Chondrocyte (in vitro differentiated cells): ENCODE measurements at places on chromosomes 2 and 18.

GRCh38 chr2:171432969-171433762 lies 624 bp downstream of the METTL8 start:
- no peak for DNase-seq

DNA sequence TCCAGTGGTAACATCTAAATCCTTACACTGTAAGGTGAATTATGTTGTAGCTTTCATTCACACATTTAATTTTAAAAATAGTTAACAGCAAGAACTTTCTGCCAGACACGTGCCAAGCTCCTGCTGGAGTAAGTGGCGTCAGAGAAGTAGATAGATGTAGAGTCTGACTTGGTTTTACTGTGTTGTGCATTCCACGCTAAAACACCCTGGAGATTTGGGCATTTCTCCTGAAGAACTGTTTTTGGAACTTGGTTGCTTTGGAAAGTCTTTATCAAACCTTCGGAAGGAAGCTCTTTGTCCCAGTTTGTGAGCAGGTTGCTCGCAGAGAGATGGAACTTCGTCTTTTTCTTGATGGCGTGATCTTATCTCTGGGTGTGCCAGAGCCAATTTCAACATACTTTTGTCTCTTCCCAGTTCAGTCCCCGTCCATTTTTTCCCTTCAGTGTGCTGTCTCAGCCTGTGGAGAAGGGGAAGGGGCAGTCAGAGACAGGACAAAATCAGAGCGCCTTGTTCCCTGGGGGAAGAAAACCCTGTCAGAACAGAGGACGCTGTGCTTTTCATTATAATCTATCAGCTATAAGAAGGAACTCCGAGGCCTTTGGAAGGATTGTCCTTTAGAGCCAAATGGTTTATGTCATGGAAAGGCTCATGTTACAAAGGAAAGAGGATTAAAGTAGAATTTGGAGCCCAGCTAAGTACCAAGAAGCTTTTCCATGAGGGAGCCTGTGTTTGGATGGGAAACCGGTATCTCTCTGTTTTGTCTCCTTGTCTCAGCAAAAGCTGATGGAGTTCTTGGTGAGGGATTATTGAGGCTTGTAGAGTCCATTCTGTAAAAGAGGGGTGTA lies 18.9 kb downstream of the GRHL1 start:
- DNase-seq, result no peak

DNA sequence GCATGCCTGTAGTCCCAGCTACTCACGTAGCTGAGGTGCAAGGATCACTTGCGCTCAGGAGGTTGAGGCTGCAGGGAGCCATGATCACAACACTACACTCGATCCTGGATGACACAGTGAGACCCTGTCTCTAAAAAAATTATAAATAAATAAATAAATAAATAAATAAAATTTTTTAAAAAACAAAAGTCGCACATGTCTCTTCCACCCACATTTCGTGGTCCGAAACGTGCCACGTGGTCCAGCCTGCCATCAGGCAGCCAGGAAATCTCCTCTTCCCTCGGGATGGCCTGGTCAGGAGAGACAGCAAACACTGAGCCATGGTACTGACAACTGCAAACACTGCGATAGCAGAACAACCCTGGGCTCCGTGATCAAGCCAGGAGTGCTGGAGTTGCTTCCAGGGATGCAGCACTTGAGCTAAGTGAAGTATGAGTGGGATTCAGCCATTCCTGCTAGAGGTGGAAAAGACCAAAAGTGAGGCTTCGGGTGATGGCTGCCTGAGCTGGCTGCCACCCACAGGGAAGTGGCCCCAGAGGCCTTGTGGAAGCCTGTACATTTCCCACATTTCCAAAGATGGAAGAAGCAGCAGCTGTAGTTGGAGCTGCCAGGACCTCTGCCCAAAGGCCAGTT lies 193.1 kb downstream of the SMAD2 start:
- no peak for DNase-seq

DNA sequence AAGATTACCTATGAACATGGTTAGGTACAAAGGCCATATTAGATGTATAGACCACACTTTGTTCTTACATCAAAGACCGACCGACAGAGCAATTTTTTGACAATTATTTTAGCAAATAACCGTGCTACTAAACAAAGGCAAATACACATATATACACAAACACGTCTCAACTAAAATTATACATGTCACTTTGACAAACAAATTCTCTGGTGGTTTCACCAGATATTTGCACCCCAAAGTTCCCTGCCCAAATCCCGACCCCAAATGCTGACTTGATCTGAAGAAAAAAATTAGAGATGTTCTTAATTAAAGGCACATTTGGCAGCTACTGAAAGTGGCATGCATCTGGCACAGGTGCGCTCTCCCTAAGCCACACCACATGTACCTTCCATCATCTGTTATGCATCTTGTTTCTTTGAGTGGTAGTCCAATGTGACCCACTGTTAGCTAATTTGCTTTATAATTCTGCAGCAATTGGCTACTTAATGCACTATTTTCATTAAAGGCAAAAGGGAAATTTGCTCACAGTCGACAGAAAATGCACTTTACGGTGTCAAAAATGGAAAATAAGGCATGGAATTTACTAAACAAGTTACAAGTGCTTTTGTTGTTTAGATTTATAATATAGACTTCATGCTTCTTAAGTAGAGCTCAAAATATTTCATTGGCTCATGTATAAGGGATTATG lies 92.1 kb downstream of the ARHGEF33 start:
- DNase-seq, result no peak

DNA sequence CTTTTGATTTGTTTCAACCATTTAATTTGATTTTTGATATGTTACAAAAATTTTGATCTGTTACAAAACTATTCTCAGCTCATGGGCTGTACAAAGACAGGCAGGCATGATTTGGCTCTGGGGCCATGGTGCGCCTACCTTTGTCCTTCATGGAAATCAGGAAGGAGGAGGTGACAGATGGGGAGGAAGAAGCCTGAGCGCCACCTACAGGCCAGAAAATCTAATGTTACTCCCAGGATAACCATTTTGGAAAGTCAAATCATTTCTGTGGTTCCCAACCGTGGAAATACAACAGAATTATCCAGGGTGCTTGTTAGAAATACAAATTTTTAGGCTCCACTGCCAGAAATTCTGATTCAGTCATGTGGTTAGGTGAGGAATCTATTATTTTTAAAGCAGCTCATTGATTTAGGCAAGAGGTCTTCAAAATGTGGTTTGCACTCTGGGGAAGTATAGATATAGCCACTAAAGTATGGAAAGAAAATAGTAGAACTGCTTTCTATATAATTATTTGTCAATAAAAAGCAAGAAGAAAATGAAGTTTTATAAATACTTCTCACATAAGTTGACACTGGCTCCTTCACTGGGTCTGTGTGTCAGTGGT lies 93.9 kb downstream of the EVA1A start:
- DNase-seq, result no peak
